ENCODE measurements at places on chromosomes 2 and 18.

DNA sequence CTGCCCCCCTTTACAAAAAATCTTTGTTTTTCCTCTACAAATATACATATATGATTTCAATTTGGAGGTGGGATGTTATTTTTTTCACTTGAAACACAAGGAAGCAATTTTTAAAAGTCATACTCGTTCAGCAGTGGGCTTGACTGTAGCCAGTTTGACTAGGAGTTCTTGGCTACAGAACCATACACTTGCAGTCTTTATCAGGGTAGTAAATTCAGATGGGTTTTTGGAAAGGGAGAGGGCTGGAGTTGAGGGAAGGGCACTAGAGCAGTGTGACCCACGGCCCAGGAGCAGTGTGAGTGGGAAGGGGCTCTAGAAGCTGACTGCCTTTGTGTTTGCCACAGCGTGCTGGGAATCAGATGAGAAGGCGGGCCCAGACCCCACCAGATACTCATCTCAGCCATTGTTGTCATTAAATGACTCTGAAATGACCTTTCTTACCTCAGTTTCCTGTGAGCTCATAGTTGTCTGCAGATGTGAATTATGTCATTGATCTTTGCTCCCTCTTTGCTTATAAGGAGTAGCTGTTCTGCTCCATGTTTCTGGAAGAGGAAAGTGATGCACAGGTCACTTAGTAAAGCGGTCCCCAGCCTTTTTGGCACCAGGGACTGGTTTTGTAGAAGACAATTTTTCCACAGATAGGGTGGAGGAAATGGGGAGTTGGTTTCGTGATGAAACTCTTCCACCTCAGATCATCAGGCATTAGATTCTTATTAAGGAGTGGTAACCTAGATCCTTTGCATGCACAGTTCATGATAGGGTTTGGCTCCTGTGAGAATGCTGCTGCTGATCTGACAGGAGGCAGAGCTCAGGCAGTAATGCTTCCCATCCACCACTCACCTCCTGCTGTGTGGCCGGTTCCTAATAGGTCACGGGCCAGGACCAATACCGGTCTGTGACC lies 116.8 kb downstream of the SPTBN1 start:
- DNase-seq: peak; percentile 51

- no peak for DNase-seq
These were observed 62.5 kb downstream of the RPIA start for GRCh38 chr2:88753833-88754584.

DNA sequence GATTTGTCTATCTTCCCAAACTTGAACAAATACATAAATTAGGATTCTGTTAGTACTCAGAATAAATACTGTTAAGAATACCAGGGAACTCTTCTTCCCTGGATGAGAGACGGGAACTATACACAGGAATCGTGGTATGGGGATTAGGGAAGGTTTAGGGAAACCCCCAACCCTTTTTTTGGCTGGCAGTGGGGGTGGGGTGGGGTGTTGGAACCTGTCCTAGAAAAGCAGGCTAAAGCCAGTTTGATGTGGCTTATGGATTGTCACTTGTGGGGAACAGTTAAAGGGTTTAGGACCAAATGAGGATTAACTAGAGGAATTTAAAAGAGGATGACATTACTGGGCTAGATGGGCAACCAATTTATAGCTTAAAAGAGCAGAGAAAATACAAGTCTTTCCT lies 1.8 kb downstream of the SLC4A10 start:
- DNase-seq: no peak

- no peak for DNase-seq
These were observed 394.4 kb downstream of the SPAG16 start for GRCh38 chr2:213678437-213679218.
